ENCODE measurements at places on chromosomes 16 and 17.

DNA sequence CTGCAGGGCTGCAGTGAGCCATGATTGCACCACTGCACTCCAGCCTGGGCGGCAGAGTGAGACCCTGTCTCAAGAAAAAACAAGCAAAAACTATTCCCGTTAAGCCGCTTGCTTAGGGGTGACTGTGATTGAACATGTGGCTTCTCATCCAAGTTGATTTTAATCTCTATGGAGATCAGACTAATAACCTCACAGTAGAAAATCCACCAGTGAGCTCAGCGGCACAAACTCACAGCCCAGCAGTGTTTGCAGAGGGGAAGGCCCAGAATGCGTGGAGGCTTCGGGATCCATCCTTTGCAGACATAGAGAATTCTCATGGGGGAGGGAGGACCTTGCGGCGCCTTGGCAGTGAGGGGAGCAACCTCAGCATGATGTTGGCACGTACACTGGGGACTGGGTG is 7.4 kb downstream of the BANP start:
- DNase-seq = no peak

- no peak for DNase-seq
Measured at GRCh38 chr16:22813948-22814710, at the start of gene HS3ST2. TSS of gene HS3ST2 (plus strand) at chr16:22814162. CDS start at chr16:22814611, 449 bp downstream.

- peak; percentile 20 for DNase-seq
Measured at GRCh38 chr16:57873218-57873617, 70.9 kb upstream of the KIFC3 start.

DNA sequence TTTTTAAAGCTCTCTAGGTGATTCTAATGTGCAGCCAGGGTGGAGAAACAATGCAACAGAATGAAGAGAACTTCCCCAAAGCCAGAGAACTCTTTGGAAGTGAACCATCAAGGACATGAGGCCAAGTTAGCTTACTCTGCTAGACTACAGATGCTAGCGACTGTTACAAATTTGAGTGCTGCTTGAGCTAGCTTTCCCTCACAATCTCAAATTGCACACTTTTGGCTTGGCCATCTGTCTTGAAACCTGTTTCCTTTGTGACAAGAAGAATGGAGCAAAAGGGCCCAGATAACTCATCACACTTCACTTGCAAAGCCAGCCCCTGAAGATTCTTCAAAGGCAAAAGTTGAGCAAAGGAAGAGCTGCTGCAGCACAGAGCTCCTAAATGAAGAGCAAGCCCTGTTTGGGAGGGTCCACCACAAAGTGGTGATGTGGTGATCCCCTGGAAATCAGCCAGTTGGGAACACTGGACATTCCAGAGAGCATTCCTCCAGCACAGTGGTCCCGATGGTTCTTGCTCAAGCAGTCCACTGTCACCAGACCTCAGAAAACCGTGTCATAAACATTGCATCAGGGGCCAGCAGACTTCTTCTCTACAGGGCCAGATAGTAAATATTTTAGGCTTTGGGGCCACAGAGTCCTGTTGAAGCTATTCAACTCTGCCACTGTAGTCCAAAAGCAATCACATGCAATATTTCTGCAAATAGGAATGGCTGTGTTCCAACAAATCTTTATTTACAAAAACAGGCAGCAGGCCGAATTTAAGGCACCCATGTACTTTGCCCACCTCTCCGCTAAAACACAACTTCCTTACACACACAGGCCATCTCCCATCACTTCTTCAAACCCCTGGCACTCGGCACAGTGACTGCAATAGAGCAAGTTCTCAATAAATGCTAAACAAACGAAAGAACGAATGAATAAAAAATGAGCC is 21.2 kb downstream of the SLC39A11 start:
- DNase-seq = no peak

DNA sequence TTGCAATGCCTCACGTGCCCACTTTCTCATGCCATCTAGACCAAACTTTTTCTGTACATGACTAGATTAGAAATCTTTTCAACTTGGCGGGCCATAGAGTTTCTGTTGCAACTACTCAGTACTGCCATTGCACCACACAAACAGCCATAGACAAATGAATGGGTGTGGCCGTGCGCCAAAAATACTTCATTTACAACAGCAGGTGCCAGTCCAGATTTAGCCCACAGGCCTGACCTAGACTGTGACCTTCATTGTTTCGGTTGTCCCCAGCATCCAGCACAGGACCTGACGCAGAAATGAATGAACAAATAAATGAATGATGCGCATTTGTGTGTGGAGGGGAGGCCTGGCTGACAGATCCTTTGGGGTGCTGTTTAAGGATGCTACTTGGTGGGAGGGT is 14.3 kb upstream of the PDK2 start:
- DNase-seq = no peak

- no peak for DNase-seq
Measured at GRCh38 chr16:54402270-54402669, 115.7 kb upstream of the IRX3 start.

GRCh38 chr16:30132591-30132990 is 9.6 kb upstream of the MAPK3 start:
- no peak for DNase-seq

GRCh38 chr17:57677301-57677700 is 67.8 kb downstream of the CCDC182 start:
- no peak for DNase-seq

GRCh38 chr17:37648555-37648954 is 5.3 kb upstream of the DDX52 start:
- DNase-seq = no peak

- no peak for DNase-seq
Measured at GRCh38 chr17:28972437-28972836, 21.1 kb upstream of the PHF12 start.

- no peak for DNase-seq
Measured at GRCh38 chr17:46958041-46958591, 20.9 kb downstream of the RPRML start.

DNA sequence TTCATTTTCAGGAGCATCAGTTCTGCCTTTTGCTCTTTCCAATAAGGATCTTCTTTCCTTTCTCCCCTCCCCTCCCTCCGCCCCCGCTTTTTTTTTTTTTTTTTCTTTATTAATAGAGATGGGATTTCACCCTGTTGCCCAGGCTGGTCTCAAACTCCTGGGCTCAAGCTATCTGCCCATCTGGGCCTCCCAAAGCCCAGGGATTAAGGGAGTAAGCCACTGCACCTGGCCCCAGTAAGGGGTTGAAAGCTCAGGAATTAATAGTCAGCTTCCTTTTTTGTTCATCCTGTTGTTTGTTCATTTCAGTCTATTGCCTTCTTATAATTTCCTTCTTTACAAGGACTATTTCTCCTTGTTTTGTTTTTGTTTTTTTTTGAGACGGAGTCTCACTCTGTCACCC is 7.9 kb upstream of the C17orf58 start:
- no peak for DNase-seq

DNA sequence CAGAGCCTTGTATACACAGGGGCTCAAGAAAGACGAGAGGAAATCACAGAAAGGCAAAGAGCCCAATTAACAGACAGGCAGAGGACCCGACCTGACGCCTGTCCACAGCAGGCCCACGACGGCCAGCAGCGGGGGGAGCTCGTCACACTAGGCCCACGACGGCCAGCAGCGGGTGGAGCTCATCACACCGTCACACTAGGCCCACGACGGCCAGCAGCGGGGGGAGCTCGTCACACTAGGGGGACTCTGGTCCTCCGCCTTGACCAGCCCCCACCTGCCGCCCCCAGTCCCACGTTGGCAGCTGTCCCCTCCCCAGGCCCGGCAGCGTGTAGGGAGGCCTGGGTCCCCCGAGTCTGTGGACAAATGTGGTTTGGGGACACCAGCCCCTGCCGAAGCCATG is 23.7 kb upstream of the GNG13 start:
- no peak for DNase-seq

- no peak for DNase-seq
Measured at GRCh38 chr17:15883617-15884111, 61.3 kb upstream of the ADORA2B start.

DNA sequence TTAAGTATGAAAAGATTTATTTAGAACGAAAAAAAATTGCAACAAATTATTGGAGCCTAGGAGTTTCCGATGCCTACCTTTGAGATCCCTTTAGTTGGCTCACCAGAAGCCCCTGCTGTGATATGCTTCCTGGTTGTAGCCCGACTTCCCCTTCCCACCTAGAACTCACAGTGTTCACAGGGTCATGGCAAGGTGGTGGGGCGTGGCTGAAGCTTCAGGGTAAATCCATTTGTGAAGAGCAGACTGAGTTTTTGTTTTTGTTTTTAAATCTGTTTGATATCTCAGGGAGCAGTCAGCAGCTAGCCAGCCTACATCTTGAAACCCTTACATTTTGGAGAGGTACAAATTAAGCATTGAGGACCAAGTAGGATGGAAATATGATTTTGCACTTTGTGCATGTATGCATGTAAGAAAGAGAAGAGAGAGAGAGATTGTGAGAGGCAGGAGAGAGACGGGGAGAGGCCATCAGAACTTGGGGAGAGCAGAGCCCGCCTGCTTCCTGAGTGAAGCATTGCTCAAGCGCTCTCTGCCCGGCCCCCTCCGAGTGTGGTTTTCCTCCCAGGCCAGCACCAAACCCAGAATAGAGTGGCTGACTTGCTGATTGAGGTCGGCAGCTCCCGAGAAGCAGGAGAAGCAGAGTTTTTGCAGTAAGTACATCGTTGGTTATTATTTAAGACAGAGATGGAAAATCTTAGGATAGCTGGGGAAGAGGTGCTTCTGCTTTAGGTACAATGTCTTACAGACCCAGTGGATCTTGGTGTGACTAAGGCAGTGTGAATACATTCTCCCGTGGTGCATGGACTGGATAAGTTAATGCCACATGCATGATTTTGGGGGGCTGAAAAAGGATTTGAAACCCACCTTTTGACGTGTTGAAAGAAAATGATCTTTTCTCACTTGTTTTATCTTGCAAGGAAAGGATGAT is 64.2 kb downstream of the SPECC1 start:
- DNase-seq = no peak

DNA sequence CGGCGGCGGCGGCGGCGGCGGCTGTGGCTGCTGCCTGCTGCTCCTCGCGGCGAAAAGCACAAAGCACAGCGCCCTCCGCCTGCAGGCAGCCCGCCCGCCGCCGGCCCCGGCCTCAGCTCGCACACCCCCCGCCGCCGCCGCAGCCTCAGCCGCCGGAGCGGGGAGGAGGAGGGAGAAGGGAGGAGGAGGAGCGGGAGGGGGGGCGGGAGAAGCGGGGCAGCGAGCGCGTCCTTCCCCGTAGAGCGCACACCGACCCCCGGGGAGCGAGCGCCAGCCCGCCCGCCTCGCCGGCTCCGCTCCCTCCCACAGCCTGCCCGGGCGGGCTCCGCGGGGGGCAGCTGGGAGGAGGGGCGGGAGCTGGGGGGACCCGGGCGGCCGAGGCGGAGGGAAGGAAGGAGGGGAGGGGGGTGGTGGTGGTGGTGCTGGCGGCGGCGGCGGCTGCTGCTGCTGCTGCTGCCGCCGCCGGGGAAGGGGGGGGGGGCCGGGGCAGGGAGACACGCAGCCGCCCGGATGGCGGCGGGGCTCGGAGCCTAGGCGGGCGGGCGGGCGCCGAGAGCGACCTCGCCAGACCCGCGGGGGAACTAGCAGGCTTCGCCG is at the start of gene UBTF:
UBTF (minus strand) TSS at position 60 of the 597 bp plus-strand sequence. CDS start 1,446 bp downstream, outside the sequence.
- peak; percentile 83 for DNase-seq

DNA sequence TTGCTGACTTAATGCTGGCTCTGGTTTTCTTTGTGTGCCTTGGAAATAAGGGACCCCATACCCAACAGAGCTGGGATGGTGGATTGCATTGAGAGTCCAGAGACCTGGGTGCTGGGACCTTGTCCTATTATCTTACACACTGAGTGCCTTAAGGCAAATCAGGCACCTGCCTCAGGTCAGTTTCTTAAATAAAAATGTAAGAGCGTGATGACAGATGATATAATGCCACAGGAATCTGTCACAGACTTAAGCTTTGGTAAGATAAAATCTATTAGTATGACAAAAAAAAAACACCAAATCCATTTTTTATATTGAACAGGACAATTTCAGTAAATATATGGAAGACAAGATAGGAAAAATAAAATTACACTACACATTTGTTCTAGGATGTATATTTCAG is 1.6 kb downstream of the MT1A start:
- no peak for DNase-seq

GRCh38 chr17:40531051-40531991 is 29.9 kb upstream of the TNS4 start:
- DNase-seq = no peak

GRCh38 chr17:1239210-1239609 is 31.0 kb upstream of the BHLHA9 start:
- no peak for DNase-seq

GRCh38 chr16:81585785-81586184 is 141.2 kb downstream of the CMIP start:
- peak; percentile 34 for DNase-seq

- DNase-seq = no peak
Measured at GRCh38 chr16:23105309-23105708, 43.9 kb downstream of the USP31 start.

- DNase-seq = no peak
Measured at GRCh38 chr16:10322723-10323527, 62.9 kb upstream of the ATF7IP2 start.

DNA sequence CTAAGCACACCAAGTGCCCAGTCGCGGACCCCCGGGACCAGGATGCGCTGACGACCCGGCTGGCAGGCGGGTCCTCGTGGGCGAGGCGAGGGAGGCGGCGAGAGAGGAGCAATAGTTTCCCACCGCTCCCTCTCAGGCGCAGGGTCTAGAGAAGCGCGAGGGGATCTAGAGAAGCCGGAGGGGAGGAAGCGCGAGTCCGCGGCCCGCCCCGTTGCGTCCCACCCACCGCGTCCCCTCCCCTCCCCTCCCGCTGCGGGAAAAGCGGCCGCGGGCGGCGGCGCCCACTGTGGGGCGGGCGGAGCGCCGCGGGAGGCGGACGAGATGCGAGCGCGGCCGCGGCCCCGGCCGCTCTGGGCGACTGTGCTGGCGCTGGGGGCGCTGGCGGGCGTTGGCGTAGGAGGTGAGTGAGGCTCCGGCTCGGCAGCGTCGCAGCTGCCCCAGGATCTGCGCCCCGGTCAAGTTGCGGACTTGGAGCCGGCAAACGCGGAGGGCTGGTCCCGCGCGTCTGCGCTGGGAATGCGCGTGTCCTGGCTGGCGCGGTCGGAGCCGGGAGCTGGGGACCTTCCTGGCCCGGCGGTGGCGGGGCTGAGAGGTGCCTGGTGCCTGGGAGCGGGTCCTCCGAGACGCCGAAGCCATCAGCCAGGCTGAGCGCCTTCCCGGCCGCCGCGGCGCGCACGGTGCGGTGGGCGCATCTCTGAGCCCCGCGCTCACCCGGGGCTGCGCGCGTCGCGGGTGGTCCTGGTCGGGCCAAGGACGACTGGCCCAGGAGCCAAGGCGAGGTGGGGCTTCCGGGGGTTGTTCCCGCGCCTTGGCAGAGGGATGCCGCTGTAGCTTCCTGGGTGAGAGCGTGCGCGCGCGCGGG is at the start of gene ITGB3:
ITGB3 (plus strand) TSS at position 287 of the 862 bp plus-strand sequence; CDS start at position 322, 35 bp downstream.
- DNase-seq = peak; percentile 33

- DNase-seq = no peak
Measured at GRCh38 chr16:78543023-78543422, 443.6 kb downstream of the WWOX start.

GRCh38 chr17:49379926-49380325 is 17.9 kb upstream of the ZNF652 start:
- DNase-seq = no peak

DNA sequence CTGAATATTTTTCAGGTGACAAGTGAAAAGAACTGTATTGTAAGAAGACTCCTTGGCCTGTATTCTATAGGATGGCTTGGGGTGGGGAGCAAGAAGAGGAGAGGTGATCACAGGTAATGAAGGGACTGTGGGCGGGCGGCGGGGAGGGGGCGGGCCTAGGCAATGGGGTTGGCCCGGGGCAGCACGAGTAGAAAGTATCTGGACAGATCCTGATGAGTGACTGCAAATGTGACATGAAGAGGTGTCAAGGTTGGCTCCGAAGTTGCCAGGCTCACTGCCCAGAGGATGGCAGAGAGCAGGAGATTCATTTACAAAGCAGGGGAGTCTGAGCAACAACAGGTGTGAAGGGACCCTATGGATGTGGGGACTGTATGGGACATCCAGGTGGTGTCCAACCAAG is 10.8 kb upstream of the G6PC1 start:
- DNase-seq = no peak

All from HAP-1 (cell line).